ENCODE measurements at places on chromosomes 11 and 22. TPM values are rescaled to one million over a fixed set of nuclear protein-coding genes. Genes with fewer than 3 reads are reported as not detected.

The NXPE1 gene
- total RNA-seq, result 1.2 TPM

The OR8D4 gene
- total RNA-seq, result not detected

The RAB6A gene
- 124 TPM for total RNA-seq

The HIRA gene
- total RNA-seq, result 23.4 TPM

The JHY gene
- total RNA-seq, result 0.16 TPM

Data from gastrocnemius medialis (tissue), 4 donors.